Activated CD8-positive, alpha-beta T cell treated with anti-CD3 and anti-CD28 coated beads, Interleukin-2, amount 10 ng/mL, durations not matched to agents 7 days and 5 days (primary cell): ENCODE measurements at places on chromosomes 3 and 15.
A peak's percentile ranks its signal among the peaks of the same experiment; 100 is the strongest.

DNA sequence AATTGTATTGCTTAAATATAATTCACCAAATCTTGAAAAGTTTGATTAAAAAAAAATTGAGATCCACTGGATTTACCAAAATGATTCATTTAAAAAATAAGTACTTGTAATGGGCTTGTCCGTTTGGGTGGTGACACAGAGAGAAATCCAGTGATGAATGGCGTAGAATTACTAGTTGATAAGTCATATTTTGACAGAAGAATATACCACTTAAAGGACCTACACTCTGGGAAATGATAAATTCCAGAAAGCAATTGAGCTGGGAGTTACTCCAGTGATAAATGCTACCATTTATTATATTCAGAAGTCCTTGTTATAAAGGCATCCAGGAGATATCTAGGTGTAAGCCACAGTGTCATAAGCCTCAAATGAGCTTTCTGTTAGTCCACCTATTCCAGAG lies 141.8 kb upstream of the CFAP20DC start:
- no peak overlapping the region for H3K27ac ChIP-seq
- no peaks in the 10 kb centered on the region for H3K4me1 ChIP-seq
- peaks cover 6% of the 10 kb centered on the region for H3K27me3 ChIP-seq
- H3K4me3 ChIP-seq = no peak overlapping the region

GRCh38 chr15:67945951-67946700 lies 106.3 kb upstream of the RNU6-1 start:
- peaks cover 5% of the 10 kb centered on the region for H3K36me3 ChIP-seq
- DNase-seq = no peak
- no peaks in the 10 kb centered on the region for H3K27me3 ChIP-seq

DNA sequence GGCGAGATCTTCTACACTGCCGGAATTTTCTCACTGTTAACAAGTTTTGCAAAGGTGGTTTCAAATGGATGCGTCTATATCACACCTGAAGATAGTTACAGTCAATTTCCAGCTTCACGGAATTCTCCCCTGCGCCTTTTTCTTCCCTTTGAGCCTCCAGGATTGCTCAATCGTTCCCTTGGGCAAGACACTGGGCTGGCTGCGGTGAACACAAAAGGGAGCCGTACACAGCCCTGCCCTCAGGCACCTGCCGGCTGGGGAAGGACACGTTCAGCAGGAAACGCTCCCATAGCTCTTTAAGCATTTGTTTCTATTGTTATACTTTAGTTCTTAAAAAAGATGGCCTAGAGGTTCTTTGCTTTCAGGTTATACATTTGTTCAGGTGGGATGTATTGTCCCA lies 85.7 kb downstream of the C3orf70 start:
- DNase-seq = peak; percentile 6
- H3K27ac ChIP-seq = no peak overlapping the region
- no peaks in the 10 kb centered on the region for H3K27me3 ChIP-seq
- H3K4me1 ChIP-seq = no peaks in the 10 kb centered on the region
- H3K36me3 ChIP-seq = no peaks in the 10 kb centered on the region

DNA sequence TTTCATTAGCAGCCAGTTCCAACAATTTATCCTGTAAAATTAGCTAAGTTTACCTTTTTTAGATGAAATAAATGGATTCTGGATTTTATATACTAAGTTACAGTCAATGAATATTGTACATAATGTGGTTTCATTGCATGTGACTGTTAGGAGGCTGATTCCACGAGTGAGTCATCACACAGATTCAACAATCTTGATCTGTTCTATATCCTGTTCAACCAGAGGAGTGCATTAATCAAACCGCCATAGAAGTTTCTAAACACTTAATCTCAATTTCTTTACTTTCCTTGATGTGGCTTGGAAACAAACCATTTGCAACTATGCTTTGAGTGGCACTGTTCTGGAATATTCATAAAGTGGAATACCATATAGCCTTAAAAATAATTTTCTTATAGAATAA lies 15.3 kb downstream of the DNAJC13 start:
- H3K27me3 ChIP-seq = no peaks in the 10 kb centered on the region
- H3K27ac ChIP-seq = no peak overlapping the region
- no peak overlapping the region for H3K4me3 ChIP-seq

GRCh38 chr3:3015185-3016089 lies 94.7 kb downstream of the IL5RA start:
- peaks cover 13% of the 10 kb centered on the region for H3K27me3 ChIP-seq
- no peak overlapping the region for H3K4me3 ChIP-seq
- H3K27ac ChIP-seq = no peak overlapping the region
- H3K4me1 ChIP-seq = no peaks in the 10 kb centered on the region

DNA sequence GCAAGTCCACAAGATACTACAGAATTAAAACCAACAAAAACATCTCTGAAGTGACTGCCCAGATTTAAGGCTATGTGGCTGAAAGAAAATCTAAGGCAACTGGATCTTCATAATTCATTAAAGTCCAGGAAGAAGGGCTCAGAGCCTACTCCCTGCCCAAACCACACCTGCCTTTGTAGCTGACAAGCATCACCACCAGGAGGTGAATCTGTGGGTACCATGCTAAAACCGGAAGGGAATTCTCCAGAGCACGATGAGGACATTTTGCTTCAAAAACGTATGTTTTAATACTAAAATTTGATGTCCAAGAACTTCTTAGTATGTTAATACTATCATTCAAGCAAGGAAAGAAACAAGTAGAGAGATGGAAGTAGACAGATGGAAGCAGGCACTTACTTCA lies 495.9 kb upstream of the NECTIN3 start:
- H3K27ac ChIP-seq = no peak overlapping the region
- H3K36me3 ChIP-seq = no peaks in the 10 kb centered on the region
- no peaks in the 10 kb centered on the region for H3K27me3 ChIP-seq
- H3K4me1 ChIP-seq = no peaks in the 10 kb centered on the region

- H3K27me3 ChIP-seq = peaks cover 3% of the 10 kb centered on the region
- no peak overlapping the region for H3K4me3 ChIP-seq
- no peak for DNase-seq
- no peaks in the 10 kb centered on the region for H3K36me3 ChIP-seq
- H3K4me1 ChIP-seq = no peaks in the 10 kb centered on the region
- no peak overlapping the region for H3K27ac ChIP-seq
Observed at GRCh38 chr3:8777201-8777977, 8.0 kb upstream of the OXTR start.

DNA sequence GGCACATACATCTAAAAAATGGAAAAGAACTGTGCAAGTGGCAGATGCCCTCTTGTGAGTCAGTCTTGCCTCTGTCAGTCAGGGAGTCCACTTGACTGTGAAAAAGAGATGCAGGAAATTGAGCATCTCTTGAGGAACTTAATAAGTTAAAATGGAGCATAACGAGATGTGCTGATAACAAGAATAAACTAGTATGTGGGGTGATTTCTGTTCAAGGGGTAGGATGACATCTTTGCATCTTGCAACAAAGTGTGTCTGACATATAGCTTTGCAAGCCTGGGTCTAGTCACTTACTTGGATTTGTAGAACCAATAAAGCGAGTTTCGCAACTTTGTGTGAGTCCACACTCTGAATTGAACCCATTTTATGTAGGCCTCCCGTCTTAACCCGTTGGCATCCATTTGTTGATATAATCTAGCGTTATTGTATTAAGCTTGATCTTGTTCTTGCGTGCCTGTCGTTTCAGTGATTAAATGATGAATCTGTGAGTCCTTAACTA lies 2.2 kb downstream of the USP3 start:
- H3K27ac ChIP-seq = peak overlapping the region; percentile 84
- peaks cover 79% of the 10 kb centered on the region for H3K4me1 ChIP-seq
- no peaks in the 10 kb centered on the region for H3K27me3 ChIP-seq
- H3K36me3 ChIP-seq = peaks cover 13% of the 10 kb centered on the region
- no peak for DNase-seq

GRCh38 chr3:196156160-196156559 lies 55.0 kb downstream of the ZDHHC19 start:
- H3K27me3 ChIP-seq = no peaks in the 10 kb centered on the region
- H3K4me3 ChIP-seq = no peak overlapping the region
- no peak for DNase-seq
- peaks cover 2% of the 10 kb centered on the region for H3K36me3 ChIP-seq
- no peak overlapping the region for H3K27ac ChIP-seq
- H3K4me1 ChIP-seq = peaks cover 31% of the 10 kb centered on the region

DNA sequence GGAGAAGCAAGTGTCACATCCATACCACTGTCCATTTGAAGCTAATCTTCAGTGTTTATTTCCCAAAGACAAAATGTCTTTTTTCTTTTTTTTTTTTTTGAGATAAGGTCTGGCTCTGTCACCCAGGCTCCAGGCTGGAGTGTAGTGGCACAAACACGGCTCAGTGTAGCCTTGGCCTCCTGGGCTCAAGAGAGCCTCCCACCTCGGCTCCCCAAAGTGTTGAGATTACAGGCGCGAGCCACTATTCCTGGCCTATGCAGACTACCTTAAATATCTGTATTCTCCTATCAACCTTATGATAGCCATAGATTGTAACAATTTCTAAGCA lies 27.7 kb upstream of the VPS33B start:
- H3K27me3 ChIP-seq = peaks cover 39% of the 10 kb centered on the region
- no peak for DNase-seq
- H3K27ac ChIP-seq = no peak overlapping the region
- no peaks in the 10 kb centered on the region for H3K36me3 ChIP-seq
- no peak overlapping the region for H3K4me3 ChIP-seq

- no peaks in the 10 kb centered on the region for H3K27me3 ChIP-seq
- H3K4me1 ChIP-seq = no peaks in the 10 kb centered on the region
- no peak overlapping the region for H3K4me3 ChIP-seq
- H3K36me3 ChIP-seq = no peaks in the 10 kb centered on the region
- no peak for DNase-seq
Observed at GRCh38 chr15:54772663-54773062, 424.1 kb downstream of the RSL24D1 start.

- no peaks in the 10 kb centered on the region for H3K36me3 ChIP-seq
- no peaks in the 10 kb centered on the region for H3K4me1 ChIP-seq
- no peak overlapping the region for H3K4me3 ChIP-seq
- no peak for DNase-seq
- no peak overlapping the region for H3K27ac ChIP-seq
Observed at GRCh38 chr15:99123713-99124451, 19.0 kb downstream of the SYNM start.

DNA sequence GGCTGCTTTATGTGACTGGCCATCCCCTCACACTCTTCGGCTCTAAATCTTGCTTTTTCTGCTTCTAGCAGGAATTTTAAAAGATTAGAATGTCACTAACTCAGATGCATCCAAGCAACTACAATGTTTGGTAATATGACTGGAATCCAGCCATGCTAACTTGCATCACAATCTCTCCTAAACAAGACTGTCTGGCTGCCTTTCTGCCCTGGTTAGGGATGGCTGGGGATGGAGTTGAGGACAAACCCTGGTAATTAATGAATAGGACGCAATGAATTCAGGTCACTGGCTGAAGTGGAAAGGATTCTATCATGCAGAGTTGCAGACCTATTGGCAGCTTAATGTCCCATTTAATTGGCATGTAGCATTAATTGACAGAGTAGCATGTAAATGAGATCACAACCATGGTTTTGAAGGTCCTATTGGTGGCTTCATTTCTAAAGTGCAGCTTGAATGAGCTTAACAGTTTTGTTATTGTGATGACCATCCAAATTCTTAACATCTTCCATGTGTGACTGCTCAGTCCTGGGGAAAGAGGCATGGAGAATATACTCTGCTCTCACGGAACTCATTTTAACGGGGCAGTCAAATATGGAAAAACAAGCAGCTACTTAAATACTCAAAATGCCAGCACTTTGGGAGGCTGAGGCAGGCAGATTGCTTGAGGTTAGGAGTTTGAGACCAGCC lies 21.7 kb downstream of the NMNAT3 start:
- no peaks in the 10 kb centered on the region for H3K4me1 ChIP-seq
- no peaks in the 10 kb centered on the region for H3K27me3 ChIP-seq
- no peak for DNase-seq
- no peak overlapping the region for H3K4me3 ChIP-seq
- H3K27ac ChIP-seq = no peak overlapping the region

DNA sequence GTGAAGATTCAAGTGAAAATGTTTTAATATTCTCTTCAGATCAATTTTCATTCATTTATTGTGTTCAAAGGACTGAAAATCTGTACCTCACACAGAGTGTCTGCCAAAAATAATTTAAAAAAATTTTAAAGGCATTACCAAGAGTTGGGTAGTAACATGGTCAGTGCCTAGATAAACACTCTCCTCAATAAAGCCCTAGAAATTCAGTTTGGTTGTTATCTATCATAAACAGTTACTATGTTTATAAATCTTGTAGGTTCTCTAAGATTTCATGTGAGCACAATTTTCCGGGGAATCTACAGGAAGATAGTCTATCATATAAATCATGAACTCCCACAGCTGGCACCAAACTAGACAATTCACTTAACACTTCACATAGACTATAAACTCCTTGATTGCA lies 128.6 kb downstream of the GSK3B start:
- no peak overlapping the region for H3K4me3 ChIP-seq
- H3K27ac ChIP-seq = no peak overlapping the region
- no peak for DNase-seq
- H3K4me1 ChIP-seq = no peaks in the 10 kb centered on the region
- peaks cover 27% of the 10 kb centered on the region for H3K36me3 ChIP-seq
- H3K27me3 ChIP-seq = no peaks in the 10 kb centered on the region

- H3K27ac ChIP-seq = no peak overlapping the region
- H3K27me3 ChIP-seq = peaks cover 6% of the 10 kb centered on the region
- no peaks in the 10 kb centered on the region for H3K4me1 ChIP-seq
- no peak overlapping the region for H3K4me3 ChIP-seq
- H3K36me3 ChIP-seq = no peaks in the 10 kb centered on the region
Observed at GRCh38 chr3:38313695-38314094, 31.6 kb downstream of the SLC22A14 start.

DNA sequence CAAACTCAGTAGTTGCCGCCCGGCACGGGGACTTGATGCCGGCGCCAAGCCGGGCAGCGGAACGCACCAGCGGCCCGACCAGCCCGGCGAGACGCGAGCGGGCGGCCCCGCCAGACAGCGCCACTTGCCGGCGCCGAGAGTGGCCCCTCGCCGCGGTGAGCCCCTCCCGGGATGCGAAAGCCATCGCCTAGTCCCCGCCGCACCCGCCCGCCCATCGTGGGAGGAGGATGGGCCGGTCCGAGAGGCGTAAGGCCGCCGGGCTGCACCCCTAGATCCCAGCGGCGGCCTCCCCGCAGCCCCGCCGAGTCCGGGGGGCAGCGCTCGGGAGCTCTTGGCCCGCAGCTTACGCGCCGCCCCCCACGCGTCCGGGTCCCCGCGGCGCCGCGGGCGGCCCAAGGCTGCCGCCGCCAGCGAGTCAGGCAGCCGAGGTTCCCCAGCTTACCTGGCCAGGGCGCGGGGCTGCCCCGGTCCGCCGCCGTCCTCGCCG lies 609 bp downstream of the GOLGA8A start:
- peaks cover 10% of the 10 kb centered on the region for H3K27me3 ChIP-seq
- peak; percentile 65 for DNase-seq
- peak overlapping the region; percentile 84 for H3K4me3 ChIP-seq

GRCh38 chr3:192219926-192220325 lies 507.4 kb downstream of the FGF12 start:
- no peaks in the 10 kb centered on the region for H3K27me3 ChIP-seq
- no peak overlapping the region for H3K4me3 ChIP-seq
- DNase-seq = no peak

DNA sequence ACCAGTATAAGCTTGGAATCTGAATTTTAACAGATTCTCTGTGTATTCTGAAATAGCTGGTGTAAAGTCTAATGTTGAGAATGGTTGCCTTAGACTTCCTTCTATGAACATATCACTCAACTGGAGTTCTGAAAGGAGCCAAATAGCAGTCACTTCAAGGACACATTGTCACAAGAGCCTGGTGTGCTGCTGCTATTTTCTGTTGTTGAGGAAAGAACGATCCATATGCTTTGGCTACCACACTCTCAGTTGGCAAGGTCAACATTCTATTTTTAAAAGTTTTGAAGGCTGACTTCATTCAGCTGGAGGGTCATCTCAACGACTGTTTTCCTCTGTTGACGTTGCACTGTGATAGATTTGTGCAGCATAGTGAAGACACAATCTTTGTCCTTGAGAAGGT lies 248.7 kb downstream of the TUSC7 start:
- no peak overlapping the region for H3K4me3 ChIP-seq
- no peak overlapping the region for H3K27ac ChIP-seq
- no peaks in the 10 kb centered on the region for H3K27me3 ChIP-seq
- no peaks in the 10 kb centered on the region for H3K36me3 ChIP-seq
- DNase-seq = no peak
